ENCODE measurements at places on chromosomes 16 and 17. TPM values are rescaled to one million over a fixed set of nuclear protein-coding genes. Genes with fewer than 3 reads are reported as not detected.

DNA sequence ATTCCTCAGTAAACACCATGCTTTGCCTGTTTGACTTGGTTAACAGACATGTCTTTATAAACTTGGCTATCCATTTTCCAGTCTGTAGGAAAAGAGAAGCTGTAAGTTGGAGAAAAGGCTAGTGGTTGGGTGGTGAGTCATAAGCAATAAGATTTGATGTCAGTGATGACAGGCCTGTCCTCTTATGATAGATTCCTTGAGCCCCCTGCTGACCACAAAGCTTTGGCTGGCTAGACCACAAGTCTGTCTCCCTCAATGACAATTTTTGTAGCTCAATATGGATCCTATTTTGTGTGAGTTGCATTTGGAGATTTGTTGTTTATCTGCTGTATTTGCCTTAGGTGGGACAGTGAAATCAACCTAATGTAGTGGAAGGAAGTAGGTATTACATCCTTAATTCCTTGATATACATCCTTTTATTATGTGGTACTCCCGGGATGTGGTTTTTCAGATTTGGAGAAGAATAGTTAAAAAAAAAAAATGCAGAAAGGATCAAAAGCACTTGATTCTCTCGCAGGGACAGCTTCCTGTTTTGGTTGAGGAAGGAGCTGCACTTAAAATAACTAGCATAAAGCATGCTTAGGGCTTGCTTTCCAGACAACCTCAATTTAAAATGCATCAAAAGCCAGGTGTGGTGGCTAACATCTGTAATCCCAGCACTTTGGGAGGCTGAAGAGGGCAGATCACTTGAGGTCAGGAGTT lies 67.4 kb downstream of the SIAH1 start:
- no peak for DNase-seq

The SYNGR3 gene
- 2.9 TPM for total RNA-seq

DNA sequence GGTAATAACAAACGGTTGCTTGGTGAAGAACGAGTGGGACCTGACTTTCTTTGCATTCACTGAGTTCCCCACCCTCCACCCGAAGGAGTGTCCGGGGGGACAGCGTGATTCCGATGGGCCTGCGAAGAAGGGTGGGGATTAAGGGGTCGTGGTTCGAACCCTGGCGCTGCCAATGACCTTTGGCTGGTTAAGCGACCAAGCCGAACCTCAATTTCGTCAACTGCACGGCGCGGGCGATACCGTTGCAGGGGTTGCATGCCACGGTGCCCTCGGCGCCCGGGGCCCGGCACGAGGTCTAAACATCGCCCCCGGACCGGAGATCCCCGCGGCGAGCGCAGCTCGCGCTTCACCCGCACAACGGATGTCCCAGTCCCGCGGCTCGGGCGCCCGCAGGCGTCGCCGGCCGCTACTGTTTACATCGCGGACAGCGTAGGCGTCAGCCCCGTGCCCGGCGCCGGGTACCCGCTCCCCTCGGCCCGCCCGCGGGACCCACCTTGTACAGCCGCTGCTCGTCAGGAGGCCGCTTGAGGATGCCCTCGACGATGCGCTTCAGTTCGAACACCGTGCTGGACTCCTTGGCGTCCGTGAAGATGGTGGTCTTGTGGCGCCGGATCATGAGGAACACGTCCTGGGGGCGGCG lies 460 bp downstream of the ELOB start:
- no peak for DNase-seq

The CTRB1 gene
- not detected for total RNA-seq

- no peak for DNase-seq
Measured at GRCh38 chr16:66476328-66477027, 49.4 kb downstream of the BEAN1 start.

The SLC12A3 gene
- not detected for total RNA-seq

DNA sequence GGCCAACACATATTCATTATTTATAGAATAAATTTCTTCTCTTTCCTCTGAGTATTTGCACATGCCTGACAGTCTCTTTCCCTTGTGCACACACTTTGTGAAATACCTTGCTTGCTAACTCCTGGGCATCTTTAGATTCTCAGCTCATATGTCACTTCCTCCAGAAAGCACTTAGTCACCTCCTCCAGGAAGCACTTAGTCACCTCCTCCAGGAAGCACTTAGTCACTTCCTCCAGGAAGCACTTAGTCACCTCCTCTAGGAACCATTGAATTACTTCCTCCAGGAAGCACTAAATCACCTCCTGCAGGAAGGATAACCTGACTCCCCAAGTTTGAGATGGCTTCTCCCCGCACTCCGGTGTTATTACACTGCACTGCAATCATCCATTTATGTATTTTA lies 462.5 kb upstream of the EEF2KMT start:
- DNase-seq, result no peak

DNA sequence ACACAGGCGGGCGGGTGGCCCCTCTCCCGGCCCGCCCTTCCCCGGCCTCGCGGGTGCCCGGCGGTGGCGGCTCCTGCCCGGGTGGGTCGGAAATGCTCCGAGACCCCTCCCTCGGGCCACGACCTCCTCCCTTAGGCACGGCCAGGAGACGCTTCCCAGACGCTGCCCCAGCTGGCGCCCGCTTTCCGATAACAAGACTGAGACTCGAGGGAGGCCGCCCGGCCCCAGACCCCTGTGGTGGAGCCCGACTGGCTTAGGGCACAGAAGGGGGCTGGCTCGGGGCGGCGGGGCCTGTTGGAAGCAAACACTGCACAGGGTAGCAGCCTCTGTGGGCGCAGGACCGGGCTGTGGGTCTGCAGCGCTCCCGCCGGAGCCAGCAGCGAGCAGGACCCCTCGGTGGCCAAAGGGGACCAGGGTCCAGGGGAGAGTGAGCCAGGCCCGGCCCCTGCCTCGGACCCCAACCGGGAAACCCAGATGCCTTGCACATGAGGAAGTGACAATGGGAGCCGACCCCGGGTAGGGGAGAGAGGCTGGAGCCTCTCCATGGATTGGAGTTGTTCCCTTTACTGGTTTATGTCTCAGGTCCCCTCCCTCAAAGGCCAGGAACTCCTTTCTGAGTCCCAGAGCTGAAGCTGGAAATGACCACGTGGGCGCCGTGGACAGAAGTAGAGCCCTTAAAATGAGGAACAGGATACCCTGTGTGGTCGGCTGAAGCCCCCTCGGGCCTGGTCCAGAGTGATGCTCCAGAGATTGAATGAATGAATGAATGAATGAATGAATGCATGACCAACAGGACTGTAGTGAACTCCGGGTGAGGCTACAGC lies 19.8 kb upstream of the ADCY7 start:
- no peak for DNase-seq

The KCTD11 gene
- 8.2 TPM for total RNA-seq

DNA sequence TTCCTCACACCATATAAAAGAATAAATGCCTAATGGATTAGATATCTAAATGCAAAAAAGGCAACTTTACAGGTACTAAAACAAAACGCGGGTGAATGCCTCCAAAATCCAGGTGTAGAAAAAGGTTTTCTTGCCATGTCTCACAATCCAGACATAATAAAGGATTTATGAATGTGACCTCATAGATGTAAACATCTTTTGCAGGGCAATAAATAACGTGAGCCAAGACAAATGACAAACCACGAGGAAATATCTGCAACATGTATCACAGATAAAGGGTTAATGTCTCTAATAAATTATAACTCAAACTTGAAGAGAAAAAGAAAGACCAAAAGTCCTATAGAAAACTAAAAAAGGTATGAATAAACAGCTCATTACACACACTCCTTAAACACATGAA lies 180.7 kb downstream of the PARN start:
- DNase-seq, result no peak

The C17orf67 gene
- 1.3 TPM for total RNA-seq

The TIGD7 gene
- 2.5 TPM for total RNA-seq

The NPW gene
- not detected for total RNA-seq

The E4F1 gene
- 36.5 TPM for total RNA-seq

The FBXO39 gene
- total RNA-seq, result not detected

The TBC1D3 gene
- not detected for total RNA-seq

GRCh38 chr17:59298521-59298920 lies 32.9 kb upstream of the YPEL2 start:
- no peak for DNase-seq

DNA sequence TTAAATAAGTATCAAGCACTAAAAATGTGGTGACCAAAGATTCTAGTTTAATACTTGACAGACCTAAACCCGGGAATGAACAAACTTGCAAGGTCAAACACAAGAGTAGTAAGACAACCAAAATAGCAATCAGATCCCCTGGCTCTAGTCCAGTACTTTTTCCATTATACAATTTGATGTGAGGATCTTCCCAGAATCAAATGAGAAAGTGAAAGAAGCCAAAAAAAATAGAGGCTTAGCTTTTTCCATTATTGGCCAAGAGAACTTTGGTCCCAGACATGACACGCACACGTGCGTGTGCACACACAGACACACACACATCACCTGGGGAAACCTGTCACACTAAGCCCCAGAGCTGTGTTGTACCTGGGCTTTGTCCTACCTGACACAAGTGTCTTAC lies 300.6 kb upstream of the CDH5 start:
- DNase-seq, result no peak

DNA sequence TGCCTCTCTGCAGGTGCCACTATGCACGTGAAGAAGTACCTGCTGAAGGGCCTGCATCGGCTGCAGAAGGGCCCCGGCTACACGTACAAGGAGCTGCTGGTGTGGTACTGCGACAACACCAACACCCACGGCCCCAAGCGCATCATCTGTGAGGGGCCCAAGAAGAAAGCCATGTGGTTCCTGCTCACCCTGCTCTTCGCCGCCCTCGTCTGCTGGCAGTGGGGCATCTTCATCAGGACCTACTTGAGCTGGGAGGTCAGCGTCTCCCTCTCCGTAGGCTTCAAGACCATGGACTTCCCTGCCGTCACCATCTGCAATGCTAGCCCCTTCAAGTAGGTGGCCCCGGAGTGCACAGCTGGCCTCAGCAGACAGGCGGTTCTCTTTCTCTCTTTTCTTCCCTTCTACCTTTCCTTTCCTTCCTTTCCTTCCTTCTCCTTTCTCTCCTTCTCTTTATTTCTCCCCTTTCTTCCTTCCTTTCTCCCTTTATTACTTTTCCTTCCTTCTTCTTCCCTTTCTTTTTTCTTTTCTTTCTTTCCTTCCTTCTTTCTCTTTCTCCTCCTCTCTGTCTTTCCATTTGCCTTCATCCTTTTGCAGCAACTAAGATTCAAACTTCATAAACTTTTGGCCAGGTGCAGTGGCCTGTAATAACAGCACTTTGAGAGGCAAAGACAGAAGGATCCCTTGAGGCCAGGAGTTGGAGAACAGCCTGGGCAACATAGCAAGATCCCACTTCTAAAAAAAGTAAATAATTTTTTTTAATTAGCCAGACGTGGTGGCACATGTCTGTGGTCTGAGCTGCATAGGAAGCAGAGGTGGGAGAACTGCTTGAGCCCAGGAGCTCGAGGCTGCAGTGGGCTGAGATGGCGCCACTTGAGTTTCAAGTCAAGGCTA lies 46.7 kb downstream of the SCNN1B start:
- no peak for DNase-seq

DNA sequence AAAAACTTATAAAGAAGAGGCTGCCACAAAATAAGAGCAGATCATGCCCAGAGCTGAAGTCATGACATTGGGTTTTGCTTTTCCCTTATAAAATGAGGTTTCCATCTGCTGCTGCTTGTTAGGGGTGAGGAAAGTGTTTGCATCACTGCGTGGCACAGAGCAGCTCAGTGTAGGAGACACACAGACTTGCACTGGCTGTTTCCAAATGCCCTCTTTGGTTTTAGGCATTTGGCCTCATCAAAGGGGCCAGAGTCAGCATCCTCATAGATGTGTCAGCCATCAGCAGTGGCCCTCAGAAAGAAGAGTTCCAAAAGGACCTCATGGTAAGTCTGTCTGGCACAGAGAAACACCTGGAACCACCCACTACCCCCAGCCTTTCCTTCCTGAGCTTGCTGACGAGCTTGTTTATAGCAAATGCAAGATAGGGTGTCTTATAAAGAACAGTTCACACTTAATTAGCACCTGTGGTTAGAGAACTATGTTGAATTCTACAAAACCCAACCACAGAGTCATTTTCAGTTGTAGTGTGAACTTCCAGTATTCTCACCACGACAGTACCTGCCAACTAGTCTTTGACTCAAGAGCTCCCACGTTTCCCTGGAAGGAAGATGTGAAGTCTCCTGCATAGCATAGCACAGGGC lies 17.0 kb downstream of the VWA3A start:
- DNase-seq, result no peak

The SLC6A2 gene
- 0.32 TPM for total RNA-seq

The TBC1D3K gene
- not detected for total RNA-seq

DNA sequence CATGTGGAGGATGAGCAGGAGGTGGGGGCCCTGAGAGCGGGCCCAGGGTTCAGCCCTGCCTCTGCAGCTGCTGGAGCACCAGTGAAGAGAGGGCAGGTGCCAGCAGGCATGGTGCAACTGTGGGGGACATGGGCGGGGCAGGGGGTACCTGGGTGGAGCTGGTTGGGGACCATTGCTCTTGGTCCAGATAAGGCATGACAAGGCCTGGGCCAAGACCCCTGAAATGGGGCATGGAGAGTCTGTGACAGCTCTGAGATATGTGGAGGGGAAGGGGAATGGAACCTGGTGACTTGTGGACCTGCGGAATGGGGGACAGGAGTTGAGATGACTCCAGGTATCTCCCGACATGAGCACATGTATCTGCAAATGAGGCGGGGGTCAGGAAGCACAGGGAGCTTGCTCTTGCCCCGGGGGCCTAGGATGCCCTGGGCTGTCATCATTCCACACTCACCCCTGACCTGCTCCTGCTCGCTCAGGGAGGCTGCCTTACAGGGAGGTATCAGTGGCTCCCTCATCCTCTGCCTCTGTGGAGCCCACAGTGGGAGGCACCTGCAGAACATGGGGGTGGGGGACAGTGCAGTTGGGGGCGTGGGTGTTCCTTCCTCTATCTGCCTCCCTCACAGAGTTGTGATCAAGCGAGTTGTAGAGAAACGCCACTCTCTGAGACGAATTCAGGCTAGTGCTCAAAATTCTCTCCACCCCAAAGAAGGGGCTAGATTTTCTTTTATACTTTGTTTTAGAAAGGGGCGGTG lies 40.2 kb downstream of the TMEM235 start:
- DNase-seq, result no peak

GRCh38 chr16:54287131-54288029 lies 793 bp upstream of the IRX3 start:
- DNase-seq, result no peak

The CNTNAP1 gene
- total RNA-seq, result 3.7 TPM

DNA sequence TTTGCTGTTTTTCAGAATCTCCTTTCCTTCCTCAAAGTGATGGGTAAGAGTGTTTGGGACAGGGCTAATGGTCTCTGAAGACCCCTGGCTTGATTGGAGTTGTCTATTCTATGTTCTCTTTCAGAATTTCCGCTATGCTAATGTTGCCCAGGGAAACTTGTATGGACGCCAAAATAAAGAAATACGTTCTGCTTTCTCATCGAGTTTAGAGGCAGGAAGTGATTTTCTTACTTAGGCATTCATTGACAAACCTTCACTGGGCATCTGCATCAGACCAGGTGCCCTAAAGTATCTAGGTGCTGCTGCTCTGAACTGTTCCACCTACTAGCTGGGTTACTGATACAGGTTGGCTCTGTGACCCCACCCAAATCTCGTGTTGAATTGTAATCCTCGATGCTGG lies 787.9 kb upstream of the EEF2KMT start:
- no peak for DNase-seq

The TPSAB1 gene
- total RNA-seq, result 9.4 TPM
